ENCODE measurements at places on chromosomes 7 and 10.
A peak's percentile ranks its signal among the peaks of the same experiment; 100 is the strongest.

DNA sequence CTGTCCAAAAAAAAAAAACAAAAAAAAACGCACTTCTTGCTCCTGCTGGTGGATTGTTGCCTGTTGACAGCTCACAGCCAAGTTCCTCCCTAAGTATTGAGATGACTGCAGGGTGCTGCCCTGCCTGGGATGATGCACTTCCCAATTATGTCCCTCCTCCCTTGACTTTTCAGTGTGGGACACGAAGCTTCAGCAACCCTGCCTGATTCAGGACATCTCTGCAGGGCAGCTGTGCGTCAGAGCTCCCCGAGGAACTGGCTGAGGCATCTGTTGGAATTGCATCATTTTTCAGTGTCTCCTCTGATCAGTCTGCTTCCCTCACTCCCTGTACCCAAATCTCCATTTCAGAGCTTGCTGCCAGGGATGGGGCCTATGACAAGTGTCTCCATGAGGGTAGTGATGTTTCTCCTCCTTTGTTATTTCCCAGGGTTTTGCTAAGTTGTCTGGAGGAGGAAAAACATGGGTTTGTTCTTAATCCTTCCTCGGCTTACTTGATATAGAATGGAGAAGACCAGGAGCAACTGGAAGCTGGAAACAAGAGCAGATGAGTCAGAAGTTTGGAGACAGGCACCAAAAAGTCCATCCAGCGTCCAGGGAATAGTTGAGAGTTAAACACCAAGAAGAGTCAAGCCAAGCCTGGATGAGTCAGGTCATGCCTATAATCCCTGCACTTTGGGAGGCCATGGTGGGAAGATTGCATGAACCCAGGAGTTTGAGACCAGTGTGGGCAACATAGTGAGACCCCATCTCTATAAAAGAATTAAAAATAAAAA is 355.1 kb downstream of the GALNT17 start:
- DNase-seq, result no peak

- no peak for DNase-seq
These were observed 13.8 kb downstream of the SUFU start for GRCh38 chr10:102517553-102517952.

DNA sequence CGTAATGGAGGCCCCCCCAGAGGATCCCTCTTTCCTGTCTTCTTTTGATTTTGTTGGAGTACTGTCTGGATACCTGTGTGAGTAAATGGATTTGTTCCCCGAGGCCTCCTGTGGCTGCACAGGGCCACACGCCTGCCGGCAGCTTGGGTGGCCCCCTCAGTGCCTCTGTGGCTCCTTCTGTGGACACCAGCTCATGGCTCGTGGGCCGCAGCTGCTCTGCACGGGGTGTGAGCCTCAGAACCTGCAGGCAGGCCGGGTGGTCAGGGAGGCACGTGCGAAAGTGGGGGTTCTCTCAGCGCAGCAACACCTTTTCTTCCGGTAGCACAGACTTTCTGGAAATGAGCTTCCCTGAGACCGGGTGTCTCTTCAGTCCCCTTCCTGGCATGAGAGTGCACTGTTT is 70.3 kb downstream of the WDR37 start:
- DNase-seq, result no peak

- DNase-seq, result no peak
These were observed 4.5 kb upstream of the NKX6-2 start for GRCh38 chr10:132790470-132790869.

DNA sequence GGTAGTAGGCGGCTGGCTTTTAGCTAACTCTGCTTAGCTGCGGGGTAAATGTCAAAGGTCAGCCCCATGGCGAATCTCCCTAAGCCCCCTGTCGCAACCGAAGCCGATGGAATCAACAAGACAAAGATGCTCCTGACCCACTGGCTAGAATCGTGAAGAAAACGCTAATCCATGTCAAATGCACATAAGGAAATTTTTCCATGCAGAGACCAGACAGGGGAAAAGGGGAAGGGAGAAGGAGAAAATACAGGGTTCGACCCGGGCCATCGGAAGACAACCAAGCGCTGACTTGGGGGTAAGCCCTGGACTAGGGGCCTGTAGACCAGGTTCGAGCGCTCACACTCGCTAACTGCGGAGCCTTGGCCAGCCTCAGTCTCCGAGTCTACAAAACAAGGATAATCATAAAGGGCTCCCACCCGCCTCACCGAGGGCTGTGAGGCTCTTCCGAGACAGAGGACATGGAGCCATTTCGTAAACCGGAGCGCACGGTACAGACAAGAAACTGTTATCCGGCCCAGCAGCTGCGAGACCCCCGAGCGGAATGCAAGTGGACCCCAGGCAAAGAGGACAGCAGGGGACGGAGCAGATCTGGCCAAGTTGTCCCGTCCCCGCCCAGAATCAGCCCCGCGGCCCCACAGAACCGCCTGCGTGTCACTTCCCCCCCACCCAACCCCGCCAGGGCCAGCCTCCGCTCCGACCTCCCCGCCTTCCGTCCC is 507 bp downstream of the SAR1A start:
- DNase-seq, result no peak

DNA sequence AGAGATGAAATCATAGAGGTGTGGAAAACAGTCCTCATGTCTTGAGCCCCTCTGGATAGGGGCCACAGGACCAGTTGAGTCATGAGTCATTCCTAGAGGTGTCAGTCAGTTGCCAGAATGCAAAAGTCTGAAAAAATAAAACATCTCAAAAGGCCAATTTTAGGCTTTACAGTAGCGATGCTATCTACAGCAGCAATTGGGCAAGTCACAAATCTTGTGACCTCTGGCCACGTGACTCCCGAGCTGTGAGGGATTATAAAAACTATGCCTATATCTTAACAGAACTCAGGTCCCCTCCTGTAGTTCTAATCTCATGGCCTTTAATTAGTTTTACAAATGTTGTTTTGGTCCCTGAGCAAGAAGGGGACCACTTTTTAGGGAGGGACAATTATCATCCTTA is 15.6 kb upstream of the TAS2R41 start:
- DNase-seq, result no peak

- DNase-seq, result no peak
These were observed 178.2 kb upstream of the NRG3 start for GRCh38 chr10:81696609-81697388.

DNA sequence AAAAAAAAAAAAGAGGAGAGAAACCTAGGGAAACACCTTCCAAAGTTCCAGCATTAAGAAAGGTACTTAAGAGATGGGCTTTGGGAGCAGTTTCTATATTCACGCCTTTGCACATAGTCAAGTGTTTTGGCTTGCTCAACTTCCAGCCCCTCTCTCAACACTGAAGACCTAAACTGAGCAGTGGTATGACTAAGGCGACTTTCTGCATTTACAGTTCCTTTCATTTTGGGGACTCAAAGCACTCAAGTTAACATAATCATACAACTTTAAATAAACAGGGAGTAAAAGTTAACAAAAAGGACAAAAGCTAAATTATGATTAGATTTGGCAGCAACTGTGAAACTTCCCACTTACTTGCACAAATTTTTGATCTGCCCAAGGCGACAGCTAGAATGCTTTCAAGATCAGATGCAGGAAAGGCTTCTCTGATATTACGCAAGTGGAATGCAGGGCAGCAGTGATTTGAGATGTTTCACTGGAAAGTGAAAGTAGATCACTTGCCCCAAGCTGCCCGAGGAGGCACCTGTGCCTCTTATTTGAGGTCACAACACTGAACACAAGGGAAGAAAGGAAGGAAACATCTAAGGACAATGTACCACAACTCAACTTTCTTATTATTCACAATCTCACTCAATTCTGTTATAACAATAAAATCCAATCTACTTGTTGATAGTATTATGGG is 199.5 kb downstream of the SKAP2 start:
- no peak for DNase-seq

GRCh38 chr10:81219758-81220157 is 655.2 kb upstream of the NRG3 start:
- DNase-seq, result no peak

DNA sequence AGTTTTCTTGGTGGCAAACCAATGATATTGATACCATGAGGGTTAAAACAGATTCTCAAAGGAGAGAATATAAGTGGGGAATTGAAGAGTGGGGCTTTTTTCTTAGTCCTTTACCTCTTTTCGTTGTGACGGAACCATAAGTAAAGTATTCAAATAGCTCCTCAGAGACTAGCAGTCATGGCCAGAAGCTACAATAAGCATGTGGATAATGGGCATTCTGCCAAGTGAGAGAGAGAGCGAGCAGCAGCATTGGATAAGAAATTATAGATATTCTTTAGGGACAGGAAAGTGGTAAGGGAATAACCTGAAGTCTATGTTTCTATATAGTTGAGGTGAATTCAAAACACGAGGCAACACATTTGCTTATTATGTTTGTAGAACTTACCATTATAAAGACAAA is 235.1 kb downstream of the SEMA3E start:
- DNase-seq, result no peak

DNA sequence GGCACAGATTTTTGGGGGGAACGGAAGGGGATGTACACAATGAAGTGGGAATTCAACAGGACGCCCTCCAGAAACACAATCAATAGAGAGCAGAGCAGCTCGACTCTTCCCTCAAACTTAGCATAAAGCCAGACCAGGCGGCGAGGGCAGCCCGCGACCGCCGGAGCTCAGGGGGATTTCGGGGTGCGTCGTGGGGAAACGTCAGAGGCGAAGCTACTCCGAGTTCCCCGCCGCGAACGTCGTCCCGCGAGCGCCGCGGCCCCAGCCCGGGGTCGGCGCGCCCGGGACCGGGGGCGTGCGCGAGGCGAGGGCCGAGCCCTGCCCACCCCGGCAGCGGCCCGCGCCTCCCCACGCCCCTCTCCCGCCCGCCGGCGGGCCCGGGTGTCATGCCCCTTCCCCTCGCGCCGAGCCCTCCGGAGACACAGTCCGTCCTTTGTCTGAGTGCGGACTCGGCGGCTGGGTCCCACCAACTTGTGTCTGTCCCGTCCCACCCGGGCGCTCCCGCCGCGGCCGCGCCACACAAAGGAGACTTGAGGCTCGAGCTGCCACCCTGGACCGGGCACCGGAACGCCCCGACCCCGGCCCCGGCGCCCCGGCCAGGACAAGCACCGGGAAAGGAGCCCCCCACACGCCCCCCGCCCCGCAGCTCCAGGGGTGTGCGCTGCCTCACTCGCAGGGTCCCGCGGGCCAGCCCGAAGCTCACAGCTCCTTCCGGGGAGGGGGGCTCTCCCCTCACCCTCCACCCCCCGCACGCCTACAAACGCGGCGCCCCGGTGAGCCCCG is 634 bp downstream of the EZH2 start:
- DNase-seq, result peak; percentile 19

GRCh38 chr7:70595755-70596597 is 536.0 kb upstream of the GALNT17 start:
- no peak for DNase-seq

GRCh38 chr10:116845823-116846222 is 3.5 kb upstream of the ENO4 start:
- DNase-seq, result no peak

DNA sequence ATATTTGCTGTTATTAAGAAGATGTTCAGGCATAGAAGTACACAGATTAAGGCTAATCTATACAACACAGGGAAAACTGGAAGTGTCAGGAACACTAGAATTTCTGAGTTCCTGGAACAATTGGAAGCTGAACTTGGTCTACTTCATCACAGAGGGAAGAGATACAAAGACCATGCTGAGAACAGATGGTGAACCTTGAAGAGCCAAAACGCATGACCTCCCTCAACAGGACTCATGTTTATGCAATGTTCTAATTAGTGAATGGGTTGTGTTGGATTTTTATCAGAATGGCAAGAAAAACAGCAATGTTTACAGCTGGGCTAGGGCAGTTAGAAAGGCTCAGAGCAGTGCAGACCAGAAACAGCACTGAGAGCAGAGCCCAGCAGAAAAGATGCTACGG is 94.9 kb downstream of the SFMBT2 start:
- no peak for DNase-seq

DNA sequence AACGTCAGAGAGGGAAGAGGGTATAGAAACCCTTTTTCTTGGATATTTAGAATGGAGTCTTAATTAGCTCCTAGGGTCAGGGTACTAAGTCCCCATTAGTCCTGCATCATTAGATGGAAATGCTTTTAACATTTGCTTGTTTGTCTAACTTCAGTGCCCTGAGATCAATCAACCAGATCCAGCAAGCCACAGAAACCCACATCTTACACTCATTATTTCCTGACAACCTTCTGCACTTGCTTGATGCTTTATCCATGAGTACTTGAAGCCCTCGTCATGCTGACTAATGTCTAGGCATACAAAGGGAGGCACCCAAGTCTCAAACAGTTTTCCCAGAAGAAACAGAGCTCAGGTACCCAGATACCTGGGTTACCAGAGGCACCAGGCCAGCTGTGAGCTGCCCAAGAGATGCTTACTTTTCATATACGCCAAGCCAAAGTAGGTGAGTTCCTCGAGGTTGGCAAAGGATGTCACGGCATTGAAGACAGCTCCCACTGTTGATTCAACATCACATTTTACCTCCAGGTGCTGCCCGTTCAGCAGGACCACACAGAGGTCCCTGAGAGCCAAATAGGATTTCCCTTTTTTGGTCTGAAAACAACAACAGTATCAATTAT is 42.7 kb downstream of the FRMPD2 start:
- no peak for DNase-seq

DNA sequence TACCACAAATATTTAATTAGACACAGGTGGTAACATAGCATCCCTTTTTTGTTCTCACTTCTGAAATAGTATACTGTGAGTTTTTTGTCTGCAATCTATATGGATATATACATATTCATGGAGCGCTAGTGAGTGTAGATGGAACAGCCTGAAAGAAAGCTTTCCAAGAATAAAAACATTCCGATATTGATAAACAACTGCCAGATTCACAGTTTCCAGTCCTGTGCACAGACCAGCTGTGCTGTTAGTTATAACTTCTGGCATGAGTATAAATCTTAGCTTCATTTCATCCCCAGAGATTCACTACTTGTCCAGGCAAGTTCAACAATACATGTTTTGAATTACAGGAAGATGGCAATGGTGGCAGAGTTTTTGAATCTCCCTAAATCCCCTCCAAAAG is 467.1 kb upstream of the STEAP1 start:
- DNase-seq, result no peak

DNA sequence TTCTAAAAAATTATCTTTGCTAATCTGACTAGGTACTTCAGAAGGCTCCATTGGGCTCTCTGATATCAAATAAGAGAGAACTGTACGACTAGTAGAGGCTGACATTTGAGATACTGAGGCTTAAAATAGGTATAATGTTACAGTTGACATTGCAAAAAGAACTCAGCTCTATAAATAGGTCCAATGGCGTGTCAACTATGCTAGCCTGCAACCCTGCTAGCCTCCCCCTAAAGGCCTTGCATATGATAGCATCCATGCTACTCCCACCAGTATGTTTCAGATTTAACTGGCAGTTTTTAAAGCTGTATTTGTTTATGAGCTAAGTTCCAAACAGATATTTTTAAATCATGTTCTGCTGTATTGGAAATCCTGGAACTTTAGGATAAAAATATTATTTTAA is at the start of gene PPP1R3A:
Gene PPP1R3A, minus strand, starts transcription at position 64 of the 400 bp plus-strand sequence. Its CDS starts 13 bp downstream, at position 51.
- no peak for DNase-seq

GRCh38 chr10:96664563-96664962 is 55.8 kb downstream of the PIK3AP1 start:
- no peak for DNase-seq
